Choroid plexus epithelial cell (primary cell): ENCODE measurements at places on chromosomes 2 and 18.

DNA sequence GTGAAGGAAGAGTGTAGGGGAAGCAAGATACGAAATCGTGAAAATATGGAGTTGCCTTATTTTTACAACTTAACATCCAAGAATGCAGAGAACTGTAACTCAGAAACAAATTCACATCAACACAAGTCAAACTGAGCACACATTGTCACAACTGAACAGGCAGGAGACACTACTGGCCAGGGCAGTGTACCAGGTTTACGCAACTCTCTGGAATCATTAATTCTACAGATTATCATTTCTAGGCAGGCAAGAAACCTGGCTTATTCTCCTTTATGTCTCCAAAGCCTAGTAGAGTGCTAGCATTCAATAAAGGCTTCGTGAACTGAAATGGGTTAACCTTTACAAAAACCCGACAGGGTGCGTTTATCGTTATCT lies 584 bp downstream of the COA5 start:
- peak; percentile 23 for DNase-seq

DNA sequence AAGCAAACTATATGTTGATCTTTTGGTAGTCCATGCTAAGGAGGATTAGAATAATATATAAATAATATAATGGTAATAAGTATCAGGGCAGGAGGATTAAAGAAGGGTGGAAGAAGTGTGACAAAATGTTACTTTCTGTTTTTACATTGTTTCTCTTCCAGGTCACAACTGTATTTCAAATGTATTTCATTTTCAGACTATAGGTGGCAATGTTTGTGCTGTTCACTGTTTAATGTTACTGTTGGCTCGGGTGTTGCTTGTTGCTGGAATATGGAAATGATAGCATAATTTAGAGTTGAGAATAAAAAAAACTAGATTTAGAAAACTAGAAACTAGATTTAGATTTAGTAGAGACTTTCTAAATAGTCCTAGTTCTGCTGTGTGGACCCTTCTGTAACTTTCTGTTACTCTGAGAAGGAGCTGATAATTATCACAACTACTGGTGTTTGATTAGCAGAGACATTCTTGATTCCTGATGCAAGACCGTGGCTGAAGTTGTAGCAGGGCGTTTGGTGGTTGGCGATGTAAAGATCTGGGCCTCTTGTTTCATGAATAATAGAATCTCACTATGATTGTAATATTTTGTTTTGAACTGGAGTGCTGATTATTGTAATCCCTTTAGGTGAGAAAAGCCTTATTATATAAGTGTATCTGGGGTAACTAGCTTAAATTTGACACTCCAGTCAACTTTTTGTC lies 7.9 kb downstream of the NEDD4L start:
- DNase-seq = peak; percentile 65

- peak; percentile 56 for DNase-seq
Observed at GRCh38 chr2:132815516-132815915, 145.5 kb upstream of the LYPD1 start.

- DNase-seq = no peak
Observed at GRCh38 chr2:214277880-214278279, 133.0 kb upstream of the VWC2L start.

- peak; percentile 2 for DNase-seq
Observed at GRCh38 chr2:121185571-121186074, 99.4 kb downstream of the TFCP2L1 start.

DNA sequence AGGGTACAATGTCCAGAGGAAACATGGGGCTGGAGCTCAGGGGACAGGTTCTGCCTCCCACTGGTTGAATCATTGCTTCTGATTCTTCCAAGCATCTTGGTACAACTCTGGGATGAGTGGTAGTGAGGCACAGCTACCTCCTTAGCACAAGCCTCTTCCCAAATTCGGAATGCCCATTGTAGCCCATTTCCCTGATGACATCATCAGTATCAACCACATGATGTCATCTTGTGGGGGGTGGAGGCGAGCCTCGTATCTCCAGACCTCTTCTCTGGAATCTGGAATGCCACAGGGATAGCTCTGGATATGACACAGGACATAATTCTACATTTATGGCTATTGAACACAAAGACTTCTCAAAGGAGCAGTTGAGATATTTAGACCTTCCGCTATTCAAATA lies 715.2 kb downstream of the RNF144A start:
- no peak for DNase-seq

DNA sequence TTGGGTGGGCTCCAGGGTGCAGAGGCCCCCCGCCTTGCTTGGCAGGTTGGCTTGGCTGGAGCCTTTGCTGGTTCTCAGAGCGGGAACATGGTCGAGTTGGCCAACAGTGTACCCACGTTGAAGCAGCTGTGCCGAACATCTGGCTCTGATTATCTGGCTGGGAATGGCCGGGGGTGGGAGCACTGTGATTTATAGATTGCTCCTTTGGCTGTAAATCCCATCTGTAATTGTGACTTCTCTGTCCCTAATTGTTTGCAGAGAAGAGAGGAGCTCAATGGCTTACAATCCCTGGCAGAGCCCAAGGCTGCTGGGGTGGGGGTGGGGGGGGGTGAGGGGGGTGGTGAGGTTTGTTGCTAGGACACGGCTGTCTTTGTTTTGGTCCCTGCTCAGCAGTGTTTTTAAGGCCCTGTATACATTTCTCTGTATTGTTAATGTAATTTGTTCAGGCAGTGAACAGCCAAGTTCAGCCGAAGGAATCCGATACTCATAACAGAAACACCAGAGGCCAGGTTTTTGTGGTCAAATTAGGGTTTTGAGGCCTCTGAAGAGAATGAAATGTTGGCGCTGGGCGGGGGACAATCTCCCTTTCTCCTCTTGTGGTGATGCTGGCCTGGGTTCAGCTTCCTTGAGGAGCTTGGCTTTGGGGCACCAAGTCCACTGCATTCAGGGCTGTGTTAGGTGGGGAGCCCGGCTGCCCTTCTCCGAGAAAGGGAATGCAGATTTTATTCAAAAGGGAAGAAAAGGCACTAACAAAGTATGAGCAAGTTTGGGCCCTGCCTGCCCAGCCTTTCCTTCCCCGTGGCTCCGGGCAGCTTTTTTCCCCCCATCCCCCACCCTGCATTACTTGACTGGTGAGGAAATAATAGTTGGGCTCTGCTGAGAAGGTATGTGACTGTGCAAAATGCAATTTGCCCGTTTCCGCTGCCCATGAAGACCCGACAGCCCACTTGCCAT lies 82.5 kb downstream of the TCF7L1 start:
- DNase-seq = peak; percentile 84

GRCh38 chr2:122009561-122009960 lies 254.1 kb downstream of the TSN start:
- DNase-seq = no peak

GRCh38 chr2:162029287-162029901 lies 44.6 kb downstream of the DPP4 start:
- no peak for DNase-seq

DNA sequence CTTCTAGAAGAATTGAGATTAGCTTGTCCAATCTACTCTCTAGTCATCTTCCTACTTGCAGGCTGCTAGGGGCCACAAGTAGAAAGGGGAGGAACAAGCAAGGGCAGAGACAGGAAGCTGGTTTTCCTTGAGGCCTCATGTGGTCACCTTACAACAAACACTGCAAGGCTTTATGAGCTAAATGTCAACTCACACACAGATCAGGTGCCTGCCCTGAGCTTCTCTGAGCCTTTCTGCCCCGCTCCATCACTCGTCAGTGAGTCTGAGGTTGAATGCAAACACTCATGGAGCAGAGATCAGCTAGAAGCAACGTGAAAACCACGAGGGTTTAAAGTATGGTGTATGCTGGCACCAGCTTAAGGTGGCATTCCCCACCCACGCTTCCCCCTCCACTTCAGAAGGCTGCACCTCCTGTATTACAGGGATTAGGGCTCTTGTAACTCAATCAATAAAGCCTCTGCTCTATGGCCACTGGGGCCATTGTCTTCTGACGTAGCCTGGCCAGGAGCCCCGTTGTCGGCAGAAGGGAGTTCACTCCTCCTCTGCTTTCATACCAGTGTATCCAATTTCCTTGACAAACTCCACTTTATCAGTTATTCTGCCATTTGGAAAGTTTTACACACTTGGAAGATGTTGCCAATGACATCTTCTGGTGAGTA lies 5.4 kb upstream of the CRYGC start:
- DNase-seq = no peak

DNA sequence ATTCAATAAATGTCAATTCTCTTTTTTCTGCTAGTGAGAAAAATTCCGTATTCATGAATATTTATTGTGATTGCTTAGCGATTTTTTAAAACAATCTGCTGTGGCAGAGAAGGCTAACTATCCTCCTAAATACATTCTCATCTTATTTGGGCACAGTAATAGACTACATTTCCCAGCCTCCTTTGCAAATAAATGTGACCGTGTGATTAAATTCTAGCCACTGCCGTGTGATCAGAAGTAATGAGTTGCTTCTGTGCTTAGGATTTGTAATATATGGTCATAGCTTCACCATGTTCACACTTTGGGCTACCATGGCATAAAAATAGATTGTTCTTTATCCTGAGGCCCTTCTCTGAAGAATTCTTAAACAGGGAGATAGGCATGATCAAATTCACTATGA lies 179.6 kb downstream of the FAM124B start:
- peak; percentile 53 for DNase-seq
